ENCODE measurements at places on chromosomes 3 and 15.

GRCh38 chr3:184795522-184796190 is 16.3 kb upstream of the VPS8 start:
- DNase-seq: no peak

DNA sequence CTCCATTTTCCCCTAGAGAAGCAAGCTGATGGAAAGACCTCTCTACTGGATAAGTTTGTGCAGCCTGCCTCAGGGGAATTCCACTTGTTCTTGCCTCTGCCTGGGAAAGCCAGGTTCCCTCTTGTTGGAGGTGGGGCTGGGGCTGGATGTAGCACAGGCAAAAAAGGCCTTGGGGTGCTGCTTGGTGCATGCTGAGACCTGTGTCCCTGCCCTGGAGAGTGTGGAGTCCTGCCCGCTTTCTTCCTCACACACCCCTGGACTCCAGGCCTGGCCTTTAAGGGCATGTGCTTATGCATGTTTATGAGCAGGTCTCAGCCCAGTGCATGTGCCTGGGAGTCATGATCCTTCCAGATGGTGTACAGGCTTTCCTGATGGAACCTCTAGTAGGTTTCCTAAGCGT is 23.5 kb upstream of the JMJD7 start:
- DNase-seq: no peak

- no peak for DNase-seq
Measured at GRCh38 chr3:7332696-7333095, 471.8 kb downstream of the GRM7 start.

GRCh38 chr15:68192117-68192516 is 13.0 kb downstream of the CALML4 start:
- DNase-seq: no peak

- DNase-seq: no peak
Measured at GRCh38 chr15:58348095-58348812, 83.5 kb upstream of the LIPC start.

- no peak for DNase-seq
Measured at GRCh38 chr3:4011166-4011565, 211.9 kb downstream of the LRRN1 start.

DNA sequence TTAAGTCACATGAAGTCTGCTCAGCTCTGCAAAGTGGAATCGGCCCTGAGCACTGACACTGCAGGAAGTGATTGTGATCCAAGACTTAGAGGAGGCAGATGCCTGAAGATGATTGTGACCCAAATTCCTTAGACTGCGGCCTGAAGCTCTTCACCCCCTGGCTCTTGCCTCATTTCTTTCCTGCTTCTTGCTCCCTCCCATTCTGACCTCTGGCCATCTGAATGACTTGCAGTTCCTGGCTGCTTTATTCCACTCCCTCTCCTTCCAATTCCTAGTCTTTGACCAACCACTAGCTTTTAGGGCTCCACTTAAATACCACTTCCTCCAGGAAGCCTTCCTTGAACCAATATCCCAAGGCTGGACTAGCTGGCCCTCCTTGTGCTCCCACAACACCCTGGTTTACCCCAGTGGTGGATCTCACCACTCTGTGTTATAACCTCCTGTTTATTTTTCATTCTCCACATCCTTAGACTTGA is 9.9 kb upstream of the EPB42 start:
- DNase-seq: peak; percentile 40

- no peak for DNase-seq
Measured at GRCh38 chr15:63439536-63440264, 58.1 kb upstream of the CA12 start.

- DNase-seq: no peak
Measured at GRCh38 chr15:57150066-57150865, 226.0 kb upstream of the CGNL1 start.

DNA sequence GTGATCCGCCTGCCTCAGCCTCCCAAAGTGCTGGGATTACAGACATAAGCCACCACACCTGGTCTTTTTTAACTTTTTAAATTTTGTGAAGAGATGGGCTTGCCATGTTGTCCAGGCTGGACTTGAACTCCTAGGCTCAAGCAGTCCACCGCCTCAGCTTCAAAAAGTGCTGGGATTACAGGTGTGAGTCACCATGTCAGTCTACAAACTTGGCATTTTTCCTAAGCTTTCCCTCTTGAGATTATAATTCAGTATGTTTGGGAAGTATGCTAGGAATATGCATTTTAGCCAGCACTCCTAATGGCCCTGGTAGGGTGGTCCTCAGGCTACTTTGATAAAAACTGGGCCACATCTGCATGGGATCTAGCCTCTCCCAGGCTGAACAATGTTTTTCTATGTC is 4.4 kb downstream of the WDR73 start:
- DNase-seq: no peak

GRCh38 chr3:70264122-70264780 is 48.2 kb downstream of the MDFIC2 start:
- DNase-seq: no peak

All from stromal cell of bone marrow (primary cell).